ENCODE measurements at places on chromosomes 2 and 18.

GRCh38 chr2:22375096-22375495, 1009.9 kb upstream of the KLHL29 start:
- no peak for DNase-seq

DNA sequence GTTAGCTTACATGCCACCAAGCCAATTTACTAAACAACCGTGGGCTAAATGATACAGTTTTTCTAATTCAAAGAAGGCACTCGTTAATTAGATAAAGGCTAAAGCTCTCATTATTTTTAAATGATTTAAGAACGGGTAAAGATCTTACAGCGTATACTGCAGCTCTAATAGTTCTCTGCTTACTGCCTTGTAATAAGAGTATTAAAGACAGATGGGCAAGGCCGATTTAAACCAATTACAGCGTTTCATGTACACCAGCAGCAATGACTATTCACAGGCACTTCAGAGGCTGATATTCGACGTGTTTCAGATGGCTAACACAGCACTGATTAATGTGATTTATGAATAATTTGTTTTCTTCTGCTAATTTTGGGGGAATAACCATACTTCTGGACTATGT, 259.3 kb downstream of the ZNF407 start:
- DNase-seq, result no peak

- DNase-seq, result no peak
Measured at GRCh38 chr2:154264024-154264423, 392.3 kb downstream of the GALNT13 start.

GRCh38 chr2:1869987-1870386, 125.7 kb upstream of the PXDN start:
- DNase-seq, result no peak

DNA sequence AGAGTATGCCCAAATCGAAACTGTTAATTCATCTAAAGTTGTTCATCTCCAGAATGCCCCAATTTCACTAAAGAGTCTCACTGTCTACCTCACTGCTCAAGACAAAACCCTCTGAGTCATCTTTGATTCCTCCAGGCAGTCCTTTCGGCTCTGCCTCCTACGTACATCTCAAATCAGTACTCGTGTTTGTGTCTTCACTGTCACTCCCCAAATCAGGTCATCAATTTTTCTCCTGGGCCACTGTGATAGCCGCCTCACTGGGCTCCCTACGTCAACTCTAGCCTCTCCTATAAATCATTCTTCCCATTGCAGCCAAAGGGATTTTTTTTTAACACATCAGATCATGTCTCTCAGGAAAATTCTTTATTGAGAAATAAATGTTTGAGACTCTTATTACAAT, 42.1 kb upstream of the TTC39C start:
- DNase-seq, result peak; percentile 82

DNA sequence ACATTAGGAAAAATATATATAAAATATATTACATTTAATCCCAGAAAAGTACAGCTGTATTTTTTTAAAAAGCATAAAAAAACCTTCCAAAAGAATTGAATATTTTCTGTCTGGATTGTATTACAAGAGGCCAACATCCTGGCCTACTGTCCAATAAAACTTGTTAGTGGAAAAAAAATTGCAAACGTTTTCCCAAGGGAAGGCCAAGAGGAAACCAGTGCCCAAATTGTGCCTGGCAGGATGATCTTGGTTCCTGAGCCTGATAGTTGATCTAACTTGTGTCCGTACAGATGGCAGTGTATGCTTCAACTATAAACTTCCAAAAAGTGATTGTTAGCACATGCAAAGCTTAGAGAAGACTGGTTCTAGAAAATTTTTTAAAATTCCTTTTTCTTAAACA, 90.6 kb upstream of the LPIN2 start:
- no peak for DNase-seq

Data from T-helper 2 cell (primary cell).